ENCODE measurements at places on chromosomes 7 and 10.

DNA sequence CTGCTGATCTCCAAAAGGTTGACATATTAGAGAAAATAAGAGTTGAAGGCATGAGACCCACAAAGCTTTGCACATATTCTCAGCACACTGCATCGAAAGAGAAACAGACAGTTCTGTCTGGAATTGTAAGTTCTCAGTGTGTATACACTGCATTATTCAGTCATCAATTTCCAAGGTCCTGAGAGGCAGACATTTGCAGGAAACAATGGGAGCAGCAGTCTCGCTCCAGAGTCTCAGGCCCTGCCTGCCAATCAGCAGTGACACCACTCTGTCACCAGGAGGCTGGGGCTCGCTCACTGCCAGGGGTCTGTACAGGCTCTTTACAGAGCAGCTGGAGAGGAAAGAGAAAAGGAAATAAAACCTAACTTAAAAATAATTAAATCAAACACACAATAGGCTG, 36.3 kb downstream of the JAZF1 start:
- no peak for DNase-seq

- DNase-seq: no peak
These were observed 15.7 kb upstream of the RELN start for GRCh38 chr7:104005197-104005596.

- no peak for DNase-seq
These were observed 803 bp upstream of the STK31 start for GRCh38 chr7:23709081-23709750.

GRCh38 chr10:111018021-111018420, 58.8 kb upstream of the ADRA2A start:
- DNase-seq: no peak

DNA sequence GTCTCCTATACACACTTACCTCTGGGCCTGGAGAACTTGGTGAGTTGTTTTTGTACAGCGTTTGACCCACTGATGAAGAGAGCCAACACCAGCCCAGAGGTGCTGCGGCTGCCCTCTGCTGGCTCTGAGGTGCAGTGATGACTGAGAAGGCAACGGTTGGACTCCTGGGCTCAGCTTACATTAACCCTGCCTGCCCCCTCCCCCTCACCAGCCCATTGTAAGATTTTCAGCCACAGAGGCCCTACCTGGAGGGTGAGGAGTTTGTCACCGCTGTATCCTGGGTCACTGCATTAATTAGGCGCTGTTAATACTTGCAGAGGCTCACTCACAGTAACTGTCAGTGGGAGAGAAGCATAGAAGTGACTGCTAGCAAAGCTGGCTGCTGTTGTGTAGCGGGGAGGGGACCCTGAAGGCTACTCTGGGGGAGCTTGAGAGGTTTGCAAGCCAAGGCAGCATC, 19.0 kb upstream of the ANKRD2 start:
- peak; percentile 74 for DNase-seq

Data from natural killer cell (primary cell).